ENCODE measurements at places on chromosomes 1 and 21. TPM values are rescaled to one million over a fixed set of nuclear protein-coding genes. Genes with fewer than 3 reads are reported as not detected.

The OR2T1 gene
- not detected for total RNA-seq

The IGSF5 gene
- total RNA-seq: not detected

The KRTAP8-1 gene
- total RNA-seq: not detected

- no peak for DNase-seq
Observed at GRCh38 chr1:29711582-29712283, 475.4 kb downstream of the PTPRU start.

The LCE1D gene
- total RNA-seq: not detected

The KMO gene
- total RNA-seq: not detected

DNA sequence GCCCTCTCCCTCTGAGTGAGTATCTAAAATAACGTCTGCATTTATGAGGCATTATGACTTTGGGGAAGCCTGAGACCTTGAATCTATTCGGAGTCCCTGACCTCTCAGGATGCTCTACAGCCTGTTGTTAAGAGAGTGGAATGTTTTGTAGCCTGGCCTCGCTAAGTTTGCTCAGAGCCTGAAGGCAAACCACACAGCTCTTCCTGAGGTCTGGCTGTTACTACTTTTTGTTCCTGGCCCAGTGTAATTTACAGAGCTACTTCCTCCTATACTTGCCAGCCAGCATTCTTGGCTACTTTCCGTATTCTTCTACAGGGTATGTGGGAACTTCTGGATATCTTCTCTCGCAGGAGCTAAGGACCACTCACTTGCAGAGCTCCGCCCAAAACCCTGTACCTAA lies 3.6 kb upstream of the ZMYM4 start:
- DNase-seq: no peak

Data from gastrocnemius medialis (tissue), 4 donors.